ENCODE measurements at places on chromosomes 6 and 20.

- DNase-seq = peak; percentile 95
Observed at GRCh38 chr20:51456511-51457509, 85.7 kb downstream of the NFATC2 start.

DNA sequence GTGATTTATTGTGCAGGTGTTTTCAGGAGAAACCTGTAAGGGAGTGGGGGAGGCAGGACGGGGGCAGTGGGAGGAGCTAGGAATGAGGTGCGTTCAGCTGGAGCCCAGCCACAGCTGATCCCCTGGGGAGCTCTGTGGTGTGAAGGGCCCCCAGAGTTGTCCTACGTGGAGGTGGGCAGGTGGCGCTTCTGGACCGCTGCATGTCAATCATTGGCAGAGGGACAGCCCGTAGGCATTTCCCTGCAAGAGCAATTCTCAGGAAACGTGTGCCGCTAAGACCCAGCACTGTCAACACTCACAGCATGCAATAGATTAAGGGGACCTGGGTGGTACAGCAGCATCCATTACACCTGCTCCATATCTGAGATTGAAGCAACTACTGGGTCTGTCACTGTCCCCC, 88.0 kb downstream of the PRND start:
- DNase-seq = peak; percentile 79

- DNase-seq = no peak
Observed at GRCh38 chr20:34282041-34282440, 21.1 kb downstream of the AHCY start.

GRCh38 chr6:15661853-15662325, 939 bp downstream of the DTNBP1 start:
- peak; percentile 74 for DNase-seq

DNA sequence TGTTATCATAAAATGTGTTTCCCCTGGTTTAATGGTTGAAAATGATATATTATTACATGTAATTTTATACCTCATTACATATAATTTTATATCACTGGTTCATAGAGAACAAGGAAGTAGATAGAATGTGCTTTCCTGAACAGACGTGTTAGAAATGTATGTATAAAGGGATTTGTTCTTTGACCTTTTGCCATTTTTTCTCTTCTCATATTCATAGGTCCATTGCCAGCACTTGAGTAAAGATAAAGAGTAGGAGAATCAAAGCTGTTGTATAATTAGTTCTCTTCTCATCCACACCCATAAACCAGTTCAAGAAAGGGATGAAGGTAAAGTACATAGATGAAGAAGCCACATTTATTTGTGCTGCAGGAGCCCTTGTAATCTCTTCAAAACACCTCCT, 46.7 kb downstream of the RNF217 start:
- no peak for DNase-seq

DNA sequence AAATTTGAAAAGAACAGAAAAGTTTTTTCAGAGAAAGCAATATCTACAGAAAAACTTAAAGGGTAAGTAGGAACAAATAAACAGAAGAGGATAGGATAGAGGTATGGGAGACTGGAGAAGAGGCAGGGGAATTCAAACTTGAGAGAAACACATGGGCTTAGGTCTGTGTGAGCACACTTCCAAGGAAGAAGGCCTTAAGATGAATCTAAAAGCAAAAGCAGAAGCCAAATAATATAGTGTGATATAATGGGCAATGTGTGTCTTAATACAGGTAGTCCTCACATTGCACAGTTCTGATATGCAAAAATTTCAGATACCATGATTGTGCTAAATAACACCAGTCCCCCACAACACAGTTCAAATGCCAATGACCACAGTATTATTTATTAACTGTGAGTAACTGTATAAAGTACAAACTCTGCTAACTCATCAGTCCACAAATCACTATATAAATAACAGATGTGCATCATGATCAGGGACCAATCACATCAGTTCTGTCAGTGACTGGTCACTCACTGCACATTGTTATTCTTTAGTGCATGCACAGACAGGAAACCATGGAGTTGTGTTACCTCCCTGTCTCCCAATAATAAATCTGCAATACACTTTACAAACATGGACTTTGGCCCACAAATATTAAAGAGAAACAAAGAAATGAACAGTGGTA, 18.6 kb downstream of the SNX14 start:
- no peak for DNase-seq

- DNase-seq = no peak
Observed at GRCh38 chr20:47454298-47455132, 47.2 kb upstream of the NCOA3 start.

GRCh38 chr6:166757232-166758135, 130.4 kb upstream of the RPS6KA2 start:
- DNase-seq = peak; percentile 96

GRCh38 chr20:44518248-44518647, 3.6 kb downstream of the SERINC3 start:
- no peak for DNase-seq

DNA sequence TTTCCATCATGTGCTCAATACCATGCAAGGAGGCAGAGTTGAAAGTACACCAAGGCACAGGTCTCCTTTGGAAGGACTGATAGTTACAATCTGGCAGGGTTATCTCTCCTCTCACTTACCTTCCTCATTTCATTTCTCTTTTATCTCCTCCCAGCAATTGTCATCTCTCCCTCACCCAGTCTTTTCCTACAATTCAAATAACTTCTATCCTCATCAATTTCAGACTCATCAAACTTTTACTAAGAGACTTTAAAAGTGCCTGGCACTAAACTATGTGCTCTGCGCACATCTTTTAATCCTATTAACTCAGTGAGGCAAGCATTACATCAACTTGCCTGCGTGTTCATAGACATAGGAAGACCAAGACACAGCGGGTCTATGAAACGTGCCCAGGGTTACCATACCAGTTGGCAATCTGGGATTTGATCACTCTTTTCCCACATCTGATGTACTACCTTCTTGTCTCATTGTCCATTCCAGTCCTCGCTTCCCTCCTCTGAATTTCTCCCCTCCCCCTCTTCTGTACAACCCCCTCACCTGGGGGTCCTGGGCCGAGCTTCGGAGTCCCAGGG, 1.2 kb downstream of the VARS1 start:
- no peak for DNase-seq

- no peak for DNase-seq
Observed at GRCh38 chr6:23243854-23244253, 674.5 kb downstream of the HDGFL1 start.

DNA sequence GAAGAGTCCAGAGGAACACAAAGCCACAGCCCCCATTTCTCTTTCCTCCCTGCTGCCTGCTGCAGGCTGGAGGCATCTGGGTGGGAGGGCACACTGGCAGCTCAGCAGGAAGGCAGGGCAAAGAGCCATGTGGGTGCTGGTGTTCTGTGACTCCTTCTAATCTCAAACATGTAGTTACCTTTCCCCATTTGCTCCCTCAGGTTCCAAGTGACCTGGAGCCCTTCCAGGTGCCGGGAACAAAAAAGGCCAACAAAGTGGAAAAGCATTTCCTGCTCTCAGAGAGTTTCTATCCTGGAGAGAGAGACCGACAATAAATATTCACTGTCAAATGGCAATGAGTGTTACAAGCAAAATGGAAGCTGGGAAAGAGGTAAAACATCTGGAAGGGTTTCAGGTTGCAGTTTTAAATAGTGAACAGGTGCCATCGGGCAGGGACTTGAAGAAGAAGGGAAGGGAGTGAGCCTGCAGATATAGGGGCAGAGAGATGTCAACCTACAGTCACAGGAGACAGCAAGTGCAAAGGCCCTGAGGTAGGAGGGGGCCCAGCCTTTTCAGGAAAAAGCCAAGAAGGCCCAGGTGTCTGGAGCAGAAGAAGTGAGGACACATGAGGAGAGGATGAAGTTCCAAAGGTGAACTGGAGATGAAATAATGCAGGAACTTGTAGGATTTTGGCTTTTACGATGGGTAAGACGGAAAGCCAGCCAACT, 43.6 kb upstream of the IYD start:
- no peak for DNase-seq

- no peak for DNase-seq
Observed at GRCh38 chr6:131065824-131066171, 2.8 kb upstream of the EPB41L2 start.

- DNase-seq = no peak
Observed at GRCh38 chr6:51456282-51456681, 631.1 kb downstream of the PKHD1 start.

DNA sequence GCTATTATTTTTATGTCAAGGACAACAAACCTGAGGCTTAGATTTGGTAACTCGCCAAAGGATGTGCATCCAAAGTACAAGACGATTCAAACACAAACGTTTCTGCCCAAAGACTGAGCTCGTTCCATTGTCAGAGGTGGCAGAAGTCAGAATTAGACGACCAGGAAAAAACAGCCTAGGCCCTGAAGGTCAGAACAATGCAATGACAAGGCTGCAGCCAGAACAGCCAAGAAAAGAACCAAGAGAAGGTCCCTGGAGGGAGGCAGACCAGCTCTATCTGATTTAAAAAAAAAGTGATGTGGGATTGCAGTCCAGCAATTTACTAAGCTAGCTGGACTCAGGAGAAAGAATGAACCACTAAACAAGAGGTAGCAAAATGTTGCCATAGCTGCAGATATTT, 54.2 kb downstream of the NCOA7 start:
- no peak for DNase-seq
